ENCODE measurements at places on chromosomes 2 and 18.

- no peak overlapping the region for H3K4me3 ChIP-seq
- H3K27me3 ChIP-seq, result no peaks in the 10 kb centered on the region
- H3K27ac ChIP-seq, result no peak overlapping the region
- H3K36me3 ChIP-seq, result no peaks in the 10 kb centered on the region
- no peak for DNase-seq
- peaks cover 28% of the 10 kb centered on the region for H3K4me1 ChIP-seq
Measured at GRCh38 chr2:218024871-218025270, 22.1 kb upstream of the TNS1 start.

GRCh38 chr2:212713681-212714080 lies 175.1 kb upstream of the ERBB4 start:
- no peaks in the 10 kb centered on the region for H3K36me3 ChIP-seq
- no peaks in the 10 kb centered on the region for H3K27me3 ChIP-seq
- H3K27ac ChIP-seq, result no peak overlapping the region
- no peaks in the 10 kb centered on the region for H3K4me1 ChIP-seq
- no peak overlapping the region for H3K4me3 ChIP-seq

DNA sequence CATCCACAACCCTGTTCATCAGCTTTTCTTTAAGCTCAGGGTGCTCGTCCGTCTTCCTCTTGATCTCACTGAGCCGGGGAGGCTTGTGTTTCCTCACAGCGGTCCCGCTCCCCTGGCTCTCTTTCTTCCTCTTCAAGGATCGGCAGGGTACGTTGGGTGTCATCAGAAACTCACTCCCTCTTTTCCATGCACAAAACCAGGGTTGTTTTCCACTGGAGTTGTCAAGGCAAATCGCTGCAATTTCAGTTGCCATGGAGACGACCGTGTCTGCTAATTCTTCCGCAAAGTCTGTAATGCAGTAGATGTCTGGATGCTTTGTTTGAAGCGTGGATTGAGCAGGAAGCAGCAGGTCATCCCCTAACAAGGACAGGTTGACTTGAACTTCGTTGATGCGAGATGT lies 146.4 kb downstream of the DAW1 start:
- H3K27me3 ChIP-seq, result no peaks in the 10 kb centered on the region
- DNase-seq, result no peak
- H3K4me3 ChIP-seq, result no peak overlapping the region

DNA sequence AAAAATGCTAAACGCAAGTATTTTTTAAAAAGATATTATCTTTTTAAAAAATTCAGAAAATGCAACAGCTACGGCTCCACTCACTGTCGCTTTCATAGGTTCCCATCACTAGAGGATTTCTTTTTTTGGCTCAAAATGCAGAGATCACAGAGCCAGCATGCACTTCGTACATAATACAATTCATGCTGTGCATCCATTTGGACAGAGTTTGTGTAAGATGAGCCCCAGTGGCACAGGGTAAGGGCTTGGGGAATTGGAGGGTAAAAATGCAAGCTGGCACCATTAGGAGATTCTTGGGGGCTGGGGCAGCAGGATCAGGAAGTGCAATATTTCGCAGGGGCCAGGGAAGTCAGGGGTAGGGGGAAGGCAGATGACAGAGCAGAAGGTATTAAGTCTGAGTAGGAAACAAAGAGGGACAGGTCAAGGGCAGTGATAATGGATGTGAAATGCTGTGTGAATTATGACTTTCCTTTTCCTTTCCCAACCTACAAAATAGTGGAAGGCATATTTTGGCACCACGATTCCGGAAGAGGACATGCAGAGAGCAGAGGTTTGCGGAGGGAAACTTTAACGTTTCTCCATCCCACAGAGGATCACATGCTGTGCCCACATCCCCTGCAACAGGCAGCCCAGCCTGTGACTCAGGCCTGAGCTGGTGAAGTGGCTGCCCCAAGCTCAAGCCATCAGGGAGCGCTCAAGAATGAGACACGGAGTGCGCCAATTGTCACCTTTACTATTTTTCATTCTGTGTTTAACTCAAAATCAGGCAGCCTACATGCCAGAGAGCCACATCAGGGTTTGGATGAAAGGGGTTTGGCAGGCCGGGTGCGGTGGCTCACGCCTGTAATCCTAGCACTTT lies 4.7 kb downstream of the CAPG start:
- no peaks in the 10 kb centered on the region for H3K27me3 ChIP-seq
- peak overlapping the region; percentile 33 for H3K27ac ChIP-seq
- peaks cover 49% of the 10 kb centered on the region for H3K4me1 ChIP-seq
- peaks cover 12% of the 10 kb centered on the region for H3K36me3 ChIP-seq
- DNase-seq, result no peak

DNA sequence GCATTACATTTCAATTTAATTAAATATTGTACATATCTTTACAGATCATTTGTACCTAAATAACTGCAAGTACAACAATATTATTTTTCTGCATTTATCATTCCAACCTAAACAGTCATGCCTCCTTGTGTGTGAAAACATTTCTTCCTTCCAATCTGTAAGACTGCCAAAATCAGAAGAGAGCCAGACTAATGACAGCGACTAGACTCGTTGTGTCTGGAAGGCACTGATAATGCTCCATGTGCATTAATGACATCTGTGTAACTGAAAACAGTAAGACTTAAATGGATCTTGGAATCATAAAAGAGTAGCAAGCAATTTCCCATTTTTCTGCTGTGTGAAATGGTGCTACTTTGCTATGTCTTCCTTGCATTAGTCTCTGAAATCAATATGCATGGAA lies 278.0 kb upstream of the DSEL start:
- no peaks in the 10 kb centered on the region for H3K27me3 ChIP-seq
- no peak overlapping the region for H3K4me3 ChIP-seq
- H3K36me3 ChIP-seq, result no peaks in the 10 kb centered on the region
- no peak overlapping the region for H3K27ac ChIP-seq
- DNase-seq, result no peak

DNA sequence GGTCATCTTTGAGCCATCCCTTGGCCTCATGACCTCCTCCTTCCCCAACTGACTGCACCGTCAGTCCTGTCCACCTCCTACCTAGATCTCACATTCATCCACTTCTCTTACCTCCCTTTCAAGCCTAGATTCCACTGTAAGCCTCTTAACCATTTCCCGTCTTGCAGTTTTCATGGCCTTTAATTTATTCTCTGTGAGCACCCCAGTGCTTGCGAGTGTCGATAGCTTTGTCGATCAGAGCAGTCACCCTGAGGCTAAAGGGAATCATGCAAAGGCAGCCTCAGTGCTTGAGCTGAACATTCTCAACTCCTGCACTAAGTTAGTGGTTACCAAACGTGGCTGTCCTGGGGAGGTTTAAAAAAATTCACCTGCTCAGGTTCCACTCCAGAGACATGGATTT lies 14.7 kb downstream of the ARHGAP25 start:
- H3K4me1 ChIP-seq, result no peaks in the 10 kb centered on the region
- H3K4me3 ChIP-seq, result no peak overlapping the region
- no peaks in the 10 kb centered on the region for H3K36me3 ChIP-seq
- no peak overlapping the region for H3K27ac ChIP-seq
- peak; percentile 60 for DNase-seq
- H3K27me3 ChIP-seq, result no peaks in the 10 kb centered on the region

GRCh38 chr2:36357847-36358659 lies 2.5 kb downstream of the CRIM1 start:
- DNase-seq, result no peak
- peak overlapping the region; percentile 86 for H3K27ac ChIP-seq
- no peaks in the 10 kb centered on the region for H3K36me3 ChIP-seq
- peak overlapping the region; percentile 85 for H3K4me3 ChIP-seq
- peaks cover 66% of the 10 kb centered on the region for H3K4me1 ChIP-seq
- no peaks in the 10 kb centered on the region for H3K27me3 ChIP-seq

DNA sequence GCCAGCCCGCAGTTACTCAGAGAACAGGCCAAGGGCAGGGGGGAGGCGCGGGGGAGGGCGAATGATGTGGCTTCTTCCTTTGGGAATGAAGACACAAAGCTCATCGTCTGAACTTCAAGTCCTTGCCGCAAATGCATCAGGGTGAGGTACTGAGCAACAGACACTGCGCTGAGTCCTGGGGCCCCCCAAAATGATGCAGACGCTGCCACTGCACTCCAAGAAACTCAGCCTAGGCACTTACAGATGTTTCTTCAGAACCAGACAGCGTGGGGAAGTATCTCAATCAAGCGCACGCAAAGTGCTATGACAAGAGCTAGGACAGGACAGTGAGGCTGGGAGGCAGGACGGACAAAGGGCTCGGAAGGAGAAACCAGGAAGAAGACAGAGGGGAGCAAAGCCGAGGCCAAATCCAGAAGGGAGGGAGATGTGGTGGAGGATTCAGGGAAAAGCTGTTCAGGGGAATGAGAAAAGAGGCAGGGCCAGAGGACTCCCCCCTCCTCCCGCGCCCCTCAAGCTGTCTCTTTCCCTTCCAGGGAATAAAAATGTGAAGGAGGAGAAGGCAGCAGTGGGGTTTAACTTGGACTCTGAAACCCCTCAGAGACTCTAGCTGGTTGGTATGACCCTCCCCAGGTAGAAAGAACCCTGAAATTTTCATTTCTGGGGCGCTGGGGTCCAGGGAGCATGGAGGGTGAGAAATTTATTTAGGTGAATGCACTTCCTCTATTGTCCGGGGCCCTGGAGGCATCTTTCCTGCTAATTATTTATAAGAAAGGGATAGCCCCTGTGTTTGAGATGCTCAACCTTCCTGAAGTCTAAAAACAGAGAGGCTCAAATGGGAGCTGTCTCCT lies 34.9 kb downstream of the CIB4 start:
- no peaks in the 10 kb centered on the region for H3K36me3 ChIP-seq
- H3K4me1 ChIP-seq, result peaks cover 12% of the 10 kb centered on the region
- H3K27me3 ChIP-seq, result no peaks in the 10 kb centered on the region
- no peak overlapping the region for H3K4me3 ChIP-seq
- H3K27ac ChIP-seq, result peak overlapping the region; percentile 39

GRCh38 chr2:17298453-17298852 lies 219.8 kb downstream of the RAD51AP2 start:
- no peaks in the 10 kb centered on the region for H3K36me3 ChIP-seq
- no peak overlapping the region for H3K4me3 ChIP-seq
- no peak overlapping the region for H3K27ac ChIP-seq
- H3K4me1 ChIP-seq, result no peaks in the 10 kb centered on the region
- DNase-seq, result no peak
- no peaks in the 10 kb centered on the region for H3K27me3 ChIP-seq

GRCh38 chr18:60555625-60556024 lies 183.1 kb upstream of the MC4R start:
- no peaks in the 10 kb centered on the region for H3K36me3 ChIP-seq
- H3K4me1 ChIP-seq, result no peaks in the 10 kb centered on the region
- DNase-seq, result no peak
- no peaks in the 10 kb centered on the region for H3K27me3 ChIP-seq
- H3K4me3 ChIP-seq, result no peak overlapping the region

DNA sequence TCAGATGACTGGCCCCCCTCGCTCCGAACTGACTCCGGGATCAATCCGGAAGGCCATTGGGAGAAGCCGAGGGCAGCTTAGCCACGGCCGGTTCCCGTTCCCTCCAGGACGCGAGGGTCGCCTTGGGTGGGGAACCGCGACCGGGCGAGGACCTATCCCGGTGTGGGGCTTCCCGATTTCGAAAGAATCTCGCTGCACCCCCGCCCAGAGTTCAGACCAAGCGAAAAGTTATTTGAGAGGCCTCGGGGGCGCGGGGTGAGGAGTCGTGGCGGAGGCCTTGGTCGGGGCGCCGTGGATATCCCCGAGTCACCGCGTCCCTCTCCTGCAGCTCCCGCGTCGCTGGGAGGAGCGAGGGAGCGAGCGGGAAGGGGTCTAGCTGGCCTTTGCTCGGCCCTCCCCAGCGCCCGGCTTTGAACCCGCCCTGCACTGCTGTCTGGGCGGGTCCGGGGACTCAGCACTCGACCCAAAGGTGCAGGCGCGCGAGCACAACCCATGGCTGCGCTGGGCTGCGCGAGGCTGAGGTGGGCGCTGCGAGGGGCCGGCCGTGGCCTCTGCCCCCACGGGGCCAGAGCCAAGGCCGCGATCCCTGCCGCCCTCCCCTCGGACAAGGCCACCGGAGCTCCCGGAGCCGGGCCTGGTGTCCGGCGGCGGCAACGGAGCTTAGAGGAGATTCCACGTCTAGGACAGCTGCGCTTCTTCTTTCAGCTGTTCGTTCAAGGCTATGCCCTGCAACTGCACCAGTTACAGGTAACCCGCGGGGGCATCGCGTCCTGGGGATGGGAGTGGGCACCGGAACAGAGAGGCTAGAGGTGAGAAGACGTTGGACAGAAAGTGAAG lies at the start of gene CYP27A1:
Gene CYP27A1, plus strand, starts transcription at position 457 of the 837 bp plus-strand sequence. Its CDS starts 36 bp downstream, at position 493.
- H3K27ac ChIP-seq, result peak within 1 kb of the TSS; percentile 86
- no peaks in the 10 kb centered on the region for H3K36me3 ChIP-seq
- H3K4me3 ChIP-seq, result peak within 1 kb of the TSS; percentile 52
- H3K27me3 ChIP-seq, result no peaks in the 10 kb centered on the region
- peaks cover 52% of the 10 kb centered on the region for H3K4me1 ChIP-seq

GRCh38 chr2:833180-833579 lies 117.5 kb upstream of the SNTG2 start:
- no peak overlapping the region for H3K4me3 ChIP-seq
- DNase-seq, result peak; percentile 64
- no peaks in the 10 kb centered on the region for H3K4me1 ChIP-seq
- no peaks in the 10 kb centered on the region for H3K27me3 ChIP-seq
- H3K27ac ChIP-seq, result no peak overlapping the region

DNA sequence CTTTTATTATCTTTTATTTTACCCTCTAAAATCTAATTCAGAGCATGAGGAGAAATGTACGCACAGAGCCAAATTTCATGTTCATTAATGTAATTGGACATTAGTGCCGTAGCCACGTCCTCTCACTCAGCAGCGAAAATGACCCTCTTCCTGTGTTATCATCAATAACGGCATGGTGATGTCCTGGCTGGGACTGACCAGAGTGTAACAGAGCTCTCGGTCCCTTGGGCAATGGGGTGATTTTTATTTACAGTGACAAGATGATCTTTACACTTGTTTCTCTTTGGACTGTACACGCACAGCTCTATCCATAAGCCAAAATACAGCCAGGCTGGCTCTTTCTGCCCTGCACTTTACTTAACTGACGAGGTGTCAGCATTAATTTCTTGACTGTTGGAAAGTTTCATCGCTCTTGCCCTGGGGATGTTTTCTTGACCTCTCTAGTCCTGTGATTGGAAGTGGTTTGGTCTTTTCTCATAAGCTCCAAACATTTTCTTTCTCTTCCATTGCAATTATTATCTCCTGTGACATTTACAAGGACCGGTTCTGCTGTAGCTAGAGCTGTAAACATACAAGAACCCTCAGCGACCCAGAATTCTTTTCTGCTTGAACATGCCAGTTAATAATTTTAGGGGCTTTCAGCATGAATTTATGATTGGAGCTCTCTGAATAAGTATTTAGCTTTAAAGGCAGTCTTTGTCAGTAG lies 308.0 kb upstream of the PIK3C3 start:
- no peaks in the 10 kb centered on the region for H3K36me3 ChIP-seq
- H3K27me3 ChIP-seq, result no peaks in the 10 kb centered on the region
- DNase-seq, result no peak

DNA sequence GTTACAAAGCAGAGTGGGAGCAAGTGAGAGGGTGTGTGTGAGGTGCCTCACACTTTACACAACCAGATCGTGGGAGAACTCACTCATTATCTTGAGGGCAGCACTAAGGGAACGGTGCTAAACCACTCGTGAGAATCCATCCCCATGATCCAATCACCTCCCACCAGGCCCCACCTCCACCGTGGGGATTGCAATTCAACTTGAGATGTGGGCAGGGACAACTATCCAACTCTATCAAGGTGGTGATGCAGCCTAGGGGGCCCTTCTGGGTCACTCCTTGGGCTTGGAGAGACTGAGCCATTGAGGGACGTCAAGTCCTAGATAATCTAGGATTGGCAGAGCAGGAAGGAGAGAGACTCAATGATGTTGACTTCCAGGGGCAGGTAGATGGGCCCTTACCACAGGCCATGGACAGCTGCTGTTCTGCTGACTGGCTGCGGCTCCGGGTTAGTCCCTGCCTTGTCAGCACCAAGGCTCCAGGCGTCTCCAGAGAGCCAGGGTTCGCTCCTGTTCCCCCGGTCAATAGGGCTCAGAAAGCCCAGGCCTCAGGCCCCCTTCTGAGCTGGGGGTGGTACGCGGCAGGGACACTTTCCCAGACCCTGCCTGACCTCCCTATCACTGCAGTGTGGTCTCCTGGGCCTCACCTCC lies 193.2 kb upstream of the HS6ST1 start:
- no peak overlapping the region for H3K4me3 ChIP-seq
- no peaks in the 10 kb centered on the region for H3K27me3 ChIP-seq
- H3K4me1 ChIP-seq, result no peaks in the 10 kb centered on the region
- H3K36me3 ChIP-seq, result no peaks in the 10 kb centered on the region

Measured in vagina (tissue), 2 donors.